ENCODE measurements at places on chromosomes 3 and 15. TPM values are rescaled to one million over a fixed set of nuclear protein-coding genes. Genes with fewer than 3 reads are reported as not detected.

Gene CCR9
- total RNA-seq = not detected

Gene CYP1A2
- total RNA-seq = not detected

Gene SLC2A2
- total RNA-seq = not detected

Gene LRRK1
- 2.1 TPM for total RNA-seq

Gene NR2E3
- total RNA-seq = not detected

GRCh38 chr3:194496217-194496919 is 9.6 kb upstream of the ATP13A3 start:
- no peak for DNase-seq

DNA sequence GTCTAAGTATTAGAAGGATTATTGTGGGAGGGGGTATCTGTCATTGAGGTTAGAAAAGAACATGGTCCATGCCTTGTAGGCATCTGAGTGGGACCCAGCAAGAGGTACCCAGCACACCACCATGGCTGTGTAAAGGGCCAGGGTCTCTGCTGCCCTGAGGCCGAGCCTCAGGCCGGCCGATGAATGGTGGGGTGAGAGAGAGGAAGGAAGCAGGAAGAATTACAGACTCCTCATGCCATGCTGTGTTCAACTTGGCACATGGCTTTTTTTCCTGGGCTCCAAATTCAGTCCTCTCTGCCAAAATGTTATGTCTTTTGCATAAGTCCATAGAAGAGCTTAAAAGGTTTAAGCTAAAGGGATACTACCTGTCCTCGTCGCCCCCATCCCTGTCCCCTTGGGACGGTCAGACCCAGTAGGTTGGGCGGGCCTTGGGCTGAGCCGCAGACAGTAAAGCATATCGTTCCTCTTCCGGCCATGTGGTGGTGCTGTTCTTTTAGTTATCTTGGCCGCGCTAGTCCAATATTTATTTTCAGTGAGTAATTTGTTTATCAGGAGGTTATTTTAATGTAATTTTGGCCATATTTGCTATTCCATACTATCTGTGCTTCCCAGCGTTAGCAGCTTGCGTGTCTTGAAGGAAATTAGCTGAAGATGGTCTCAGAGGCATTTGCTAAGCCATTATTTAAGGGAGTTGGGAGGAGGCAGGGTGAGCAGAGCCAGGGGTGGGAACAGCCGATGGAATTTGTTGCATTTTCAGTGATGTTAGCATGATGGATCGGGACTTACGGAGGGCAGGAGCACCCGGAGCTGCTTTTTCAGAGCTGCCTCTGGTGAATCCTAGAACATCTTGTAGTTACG is 152.4 kb downstream of the AGBL1 start:
- peak; percentile 71 for DNase-seq

DNA sequence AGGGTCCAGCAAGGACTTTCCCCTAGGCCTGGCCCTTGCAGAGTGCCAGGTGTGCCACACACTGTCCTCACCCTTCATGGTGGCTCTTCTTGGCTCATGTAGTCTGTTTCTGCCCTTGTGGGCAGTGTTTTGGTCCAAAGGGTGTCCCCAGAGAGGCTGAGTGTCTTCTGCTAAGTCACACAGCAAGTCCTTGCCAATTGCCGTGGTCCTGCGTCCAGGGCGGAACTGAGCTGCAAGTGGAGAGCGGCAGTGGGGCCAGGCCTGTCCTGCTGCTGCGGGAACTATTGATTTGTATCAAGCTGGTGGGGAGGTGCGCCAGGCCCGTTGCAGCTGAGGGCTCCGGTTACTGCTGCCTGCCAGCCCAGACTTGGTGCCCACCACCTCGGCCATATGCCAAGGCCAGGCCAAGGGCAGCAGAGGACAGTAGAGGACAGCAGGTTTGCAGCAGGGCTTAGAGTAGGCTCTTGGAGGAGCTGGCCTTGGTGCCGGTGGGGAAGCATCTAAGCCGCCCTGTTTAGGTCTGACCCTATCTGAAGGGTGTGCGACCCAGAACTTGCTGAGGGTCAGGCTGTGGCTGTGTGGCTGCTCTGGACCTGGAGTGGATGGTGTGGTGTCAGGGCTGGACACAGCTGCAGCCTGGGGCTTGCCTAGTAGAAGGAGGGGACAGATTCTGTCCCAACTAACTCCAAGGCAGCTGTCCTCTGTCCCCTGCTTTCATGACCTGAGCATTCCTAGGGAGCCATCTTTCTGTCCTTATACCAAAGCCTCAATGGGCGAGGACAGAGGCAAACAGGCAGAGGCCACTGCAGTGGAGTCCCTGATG is 4.5 kb downstream of the AMIGO3 start:
- DNase-seq = no peak

DNA sequence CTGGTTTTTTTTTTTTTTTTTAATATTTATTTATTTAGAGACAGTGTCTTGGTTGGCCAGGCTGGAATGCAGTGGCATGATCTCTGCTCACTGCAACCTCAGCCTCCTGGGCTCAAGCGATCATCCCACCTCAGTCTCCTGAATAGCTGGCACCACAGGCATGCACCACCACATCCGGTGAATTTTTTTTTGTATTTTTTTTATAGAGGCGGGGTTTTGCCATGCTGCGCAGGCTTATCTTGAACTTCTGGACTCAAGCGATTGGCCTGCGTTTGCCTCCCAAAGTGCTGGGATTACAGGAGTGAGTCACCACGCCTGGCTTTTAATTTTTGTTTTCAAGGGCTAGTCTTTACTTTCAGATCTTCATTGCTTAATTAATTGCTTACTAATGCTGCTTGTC is 13.1 kb downstream of the PCCB start:
- DNase-seq = no peak

DNA sequence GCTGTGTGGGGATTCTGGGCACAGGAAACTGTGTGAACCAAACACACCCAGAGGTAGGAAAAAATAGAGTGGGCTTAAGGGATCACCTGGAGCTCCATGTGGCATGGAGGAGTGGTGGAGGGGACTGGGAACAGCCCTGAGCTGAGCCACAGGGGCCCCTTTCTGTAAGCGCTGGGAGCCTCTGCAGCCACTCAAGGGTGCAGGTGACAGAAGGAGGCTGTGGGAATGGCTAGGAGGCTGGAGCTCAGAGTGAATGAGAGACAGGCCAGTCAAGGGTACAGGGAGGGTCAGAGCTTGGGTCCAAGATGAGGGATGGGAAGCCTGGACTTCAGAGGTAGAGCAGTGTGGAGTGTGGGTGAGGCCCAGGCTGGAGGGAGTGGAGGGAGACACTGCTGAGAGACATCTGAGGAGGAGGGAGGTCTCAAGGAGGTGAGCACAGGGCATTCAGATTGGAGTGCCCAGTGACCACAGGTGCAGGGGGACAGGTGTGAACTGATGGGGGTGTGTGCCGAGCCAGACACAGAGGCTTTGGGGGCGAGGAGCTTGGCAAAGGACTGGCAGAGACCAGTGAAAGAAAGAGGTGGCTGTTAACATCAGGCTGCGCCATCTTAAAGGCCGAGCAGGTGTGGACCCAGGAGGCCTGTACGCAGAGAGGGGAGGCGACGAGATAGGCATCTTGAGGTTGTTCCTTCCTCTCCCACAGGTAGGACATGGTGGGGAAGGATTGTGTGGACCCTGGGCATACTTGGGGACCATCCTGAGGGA is 56.8 kb downstream of the FGD5 start:
- no peak for DNase-seq

DNA sequence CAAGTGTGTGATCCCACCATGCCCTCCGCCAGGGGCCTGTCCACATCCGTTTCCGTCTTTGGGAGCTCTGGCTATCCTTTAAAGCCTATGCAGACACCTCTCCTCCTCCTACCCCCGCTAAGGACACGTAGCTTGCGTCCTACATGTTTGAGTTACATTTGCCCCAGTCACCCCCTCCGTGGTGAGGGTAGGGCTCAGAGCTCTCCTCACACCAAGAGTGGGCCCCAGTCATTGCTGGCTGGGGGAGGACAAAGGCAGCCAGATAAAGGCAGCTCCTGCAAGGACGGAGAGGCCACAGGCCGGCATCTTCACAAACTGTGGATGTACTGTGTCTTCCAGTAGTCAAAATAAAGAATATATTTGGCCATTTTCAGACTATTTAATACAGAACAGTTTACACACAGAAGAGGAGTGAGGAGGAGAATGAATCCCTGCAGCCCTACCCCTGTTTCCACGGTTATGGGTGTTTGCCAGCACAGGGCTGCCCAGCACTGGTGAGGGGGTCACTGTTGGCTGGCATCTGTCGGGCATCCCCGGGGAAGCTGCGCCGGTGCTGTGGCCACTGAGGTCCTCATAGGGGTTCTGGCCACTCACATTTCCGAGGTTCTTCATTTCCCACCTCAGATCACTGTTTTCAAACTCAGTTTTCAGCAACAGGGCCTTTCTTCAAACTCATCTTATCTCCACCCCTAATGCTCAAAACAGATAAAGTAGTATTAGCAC is 118.7 kb downstream of the CHRNA7 start:
- DNase-seq = no peak

DNA sequence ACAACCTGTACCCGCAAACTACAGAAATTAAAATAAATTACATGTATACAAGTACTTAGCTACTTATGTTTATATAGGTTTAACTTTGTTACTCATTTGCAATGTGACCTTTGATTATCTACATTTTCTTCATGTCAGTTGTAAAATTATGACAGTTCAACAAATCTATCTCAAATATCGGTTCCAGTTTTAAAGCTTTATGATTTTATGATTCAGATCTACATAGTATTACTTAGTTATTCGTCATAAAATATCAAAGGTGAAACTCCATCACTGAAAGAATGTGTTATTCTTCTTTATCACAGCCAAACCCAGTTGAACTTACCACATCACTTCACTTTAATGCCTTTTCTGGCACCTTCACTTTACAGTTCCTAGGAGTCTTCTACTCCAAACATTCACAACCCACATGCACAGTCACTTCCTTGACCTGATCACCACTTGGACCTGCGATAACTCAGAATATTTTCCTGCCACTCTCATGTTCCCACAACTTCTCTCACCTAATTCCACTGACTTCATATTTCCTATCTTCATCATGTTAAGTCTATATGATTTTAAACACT is 47.2 kb downstream of the SLITRK3 start:
- no peak for DNase-seq

DNA sequence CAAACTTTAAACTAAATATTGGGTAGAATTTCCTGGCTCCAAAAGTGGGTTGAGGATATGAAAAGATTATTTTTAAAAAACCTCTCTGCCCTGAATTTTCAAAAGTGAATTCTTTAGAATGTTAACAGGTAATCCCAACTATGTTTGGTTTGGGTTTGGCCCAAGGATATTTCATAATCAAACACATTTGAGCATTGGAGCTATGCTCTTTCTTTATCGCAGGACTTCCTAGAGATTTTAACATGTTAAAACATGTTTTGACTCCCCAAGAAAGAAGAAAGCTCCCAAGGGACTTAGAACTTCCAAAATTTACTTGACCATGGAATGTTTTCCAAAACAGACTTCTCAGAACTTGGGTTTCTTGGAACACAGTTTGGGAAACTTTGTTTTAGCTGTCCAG is 75.6 kb upstream of the SYNPR start:
- DNase-seq = no peak

DNA sequence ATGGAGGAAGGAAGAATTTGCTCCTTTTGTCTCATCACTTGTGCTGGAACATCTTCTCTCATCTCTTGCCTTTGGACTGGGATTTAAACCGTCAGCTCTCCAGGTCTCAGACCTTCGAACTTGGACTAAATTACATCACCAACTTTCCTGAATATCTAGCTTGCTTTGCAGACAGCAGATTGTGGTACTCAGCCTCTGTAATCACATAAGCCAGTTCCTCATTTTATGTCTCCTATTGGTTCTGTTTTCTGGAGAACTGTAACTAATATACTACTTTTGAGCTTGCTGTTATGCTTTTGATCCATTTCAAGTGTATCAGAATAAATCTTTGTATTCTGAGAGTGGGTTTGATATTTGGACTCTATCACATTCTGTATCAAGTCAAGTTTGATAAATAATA is 164.3 kb upstream of the VEPH1 start:
- DNase-seq = no peak

- DNase-seq = no peak
Measured at GRCh38 chr3:197737319-197737649, 580 bp upstream of the RUBCN start.

Data from activated CD4-positive, alpha-beta T cell treated with anti-CD3 and anti-CD28 coated beads, Interleukin-2, amount 10 ng/mL, durations not matched to agents 24 days and 14 days (primary cell).